Activated CD4-positive, alpha-beta T cell treated with anti-CD3 and anti-CD28 coated beads for 4 hours (primary cell): ENCODE measurements at places on chromosomes 6 and 20.

DNA sequence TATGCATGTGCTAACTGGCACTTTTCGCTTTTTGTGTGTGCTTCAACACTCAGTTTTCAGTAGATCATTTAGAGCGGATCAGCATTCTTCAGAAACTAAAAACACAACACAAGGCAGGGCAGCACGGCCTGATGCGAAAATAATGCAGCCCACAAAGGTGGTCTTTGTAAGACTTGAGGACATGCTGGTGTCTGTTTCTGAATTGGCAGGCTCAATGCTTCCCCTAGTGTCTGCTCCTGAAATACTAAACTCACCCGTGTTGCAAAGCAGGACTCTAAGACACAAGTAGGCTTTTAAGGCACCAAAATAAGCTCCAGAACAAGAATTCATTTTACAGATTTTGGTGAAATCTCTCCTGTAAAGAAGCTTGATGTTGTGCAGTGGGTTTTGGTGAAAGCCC lies 676.5 kb downstream of the TENT5A start:
- no peak for DNase-seq

GRCh38 chr6:12951415-12951814 lies 234.8 kb downstream of the PHACTR1 start:
- no peak for DNase-seq

DNA sequence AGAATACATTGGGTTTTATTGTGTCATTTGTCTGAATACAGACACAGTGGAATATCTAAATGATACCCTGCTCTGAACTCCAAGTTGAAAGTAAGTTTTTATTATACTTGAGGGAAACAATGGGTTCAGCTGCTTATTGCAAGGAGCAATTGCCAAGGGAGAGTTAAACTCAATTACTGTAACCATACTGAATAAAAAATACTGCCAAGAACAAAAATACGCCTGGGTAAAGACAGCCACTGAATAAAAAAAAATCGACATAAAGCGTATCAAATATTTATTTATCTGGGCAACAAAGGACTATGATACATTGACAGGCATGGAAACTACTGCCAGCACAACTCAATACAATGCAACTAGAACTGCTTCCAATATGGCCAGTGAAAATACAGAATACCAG lies 18.1 kb downstream of the TFAP2A start:
- no peak for DNase-seq

GRCh38 chr6:3902871-3903648 lies 53.9 kb downstream of the FAM50B start:
- no peak for DNase-seq

GRCh38 chr6:147003186-147003585 lies 201.0 kb upstream of the STXBP5 start:
- DNase-seq: no peak

- DNase-seq: no peak
These were observed 63.0 kb downstream of the GPX5 start for GRCh38 chr6:28588666-28589065.

DNA sequence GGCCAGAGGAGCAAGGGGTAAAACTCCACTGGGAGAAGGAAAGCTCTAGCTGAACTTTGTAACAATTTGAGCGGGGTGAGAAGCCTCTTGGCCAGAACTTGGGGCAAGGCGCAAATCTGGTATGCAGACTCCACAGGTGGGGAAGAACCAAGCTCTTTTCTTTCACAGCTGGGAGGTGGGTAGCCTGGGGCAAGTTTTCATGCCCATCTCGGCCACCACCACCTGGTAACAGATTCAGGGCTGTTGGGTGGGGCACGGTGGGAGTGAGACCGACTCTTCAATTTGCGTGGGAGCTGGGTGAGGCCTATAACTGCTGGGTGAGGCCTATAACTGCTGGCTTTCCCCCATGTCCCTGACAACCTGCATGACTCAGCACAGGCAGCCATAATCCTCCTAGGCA lies 37.5 kb downstream of the SDHAF4 start:
- no peak for DNase-seq
